ENCODE measurements at places on chromosomes 11 and 22.

GRCh38 chr22:19105867-19106802 lies 16.1 kb downstream of the DGCR2 start:
- peak; percentile 1 for DNase-seq

GRCh38 chr11:70625582-70626518 lies 227.5 kb downstream of the CTTN start:
- DNase-seq, result peak; percentile 83

GRCh38 chr11:101567071-101567470 lies 16.7 kb downstream of the TRPC6 start:
- no peak for DNase-seq

- DNase-seq, result no peak
Measured at GRCh38 chr22:36925388-36926290, 12.2 kb downstream of the CSF2RB start.

- no peak for DNase-seq
Measured at GRCh38 chr11:61157743-61158142, 3.5 kb downstream of the VPS37C start.

DNA sequence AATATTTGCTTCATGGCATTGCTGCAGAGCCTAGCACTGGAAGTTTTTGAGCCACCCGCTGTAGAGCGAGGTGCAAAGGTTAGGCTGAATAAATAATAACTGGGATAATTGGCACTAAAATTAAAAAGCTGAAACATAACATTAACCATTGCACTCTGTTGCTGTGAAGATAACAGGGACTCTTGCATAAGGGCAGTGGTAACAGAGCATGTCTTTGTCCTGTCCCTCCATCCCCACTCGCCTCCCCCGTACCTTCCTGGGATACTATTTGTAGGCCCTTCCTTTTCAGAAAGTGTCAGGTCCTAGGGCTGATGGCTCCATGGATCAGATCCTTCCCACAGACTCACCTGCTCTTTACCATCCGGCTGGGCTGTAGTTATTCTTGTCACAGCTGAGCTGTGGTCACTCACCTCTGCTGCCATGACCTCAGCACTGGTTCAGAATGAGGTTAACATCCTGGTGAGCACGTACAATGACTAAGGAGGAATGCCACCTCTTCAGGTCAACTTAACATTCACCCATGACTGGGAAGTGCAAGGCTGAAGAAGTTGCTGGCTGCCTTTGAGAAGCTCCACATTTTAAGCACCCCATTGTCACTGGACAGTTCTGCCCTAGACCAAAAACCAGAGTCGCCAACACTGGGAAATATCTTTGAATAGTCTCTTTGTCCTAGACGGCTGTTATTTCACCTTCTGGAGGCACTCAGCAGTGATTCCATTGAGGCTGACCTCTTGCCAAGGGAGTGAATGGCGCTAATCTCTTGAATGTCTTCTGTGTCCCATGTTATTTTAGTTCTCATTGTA lies 103.2 kb upstream of the KIRREL3 start:
- no peak for DNase-seq

- peak; percentile 61 for DNase-seq
Measured at GRCh38 chr22:39148727-39149535, 3.5 kb downstream of the CBX7 start.

DNA sequence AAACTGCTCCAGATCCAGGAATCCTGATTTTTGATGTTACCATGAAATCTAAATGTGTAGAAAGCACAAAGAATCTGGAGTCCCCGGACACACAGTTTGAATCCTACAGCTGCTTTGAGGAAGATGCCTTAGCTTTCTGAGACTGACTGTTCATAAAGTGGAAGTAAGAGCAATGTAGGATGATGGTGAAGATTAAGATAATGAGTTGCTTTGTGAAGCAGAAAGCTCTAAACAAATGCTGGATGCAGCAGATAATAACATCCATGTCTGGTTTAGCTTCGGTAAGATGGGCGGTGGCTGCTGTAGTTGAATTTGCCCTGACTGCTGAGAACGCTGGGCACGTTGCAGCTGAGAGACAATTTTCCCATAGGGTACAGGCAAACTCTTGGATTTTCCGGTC lies 20.1 kb downstream of the OVOL1 start:
- no peak for DNase-seq

GRCh38 chr22:26903030-26903856 lies 245.9 kb downstream of the MIAT start:
- DNase-seq, result peak; percentile 19

GRCh38 chr22:44147821-44148574 lies 32.7 kb upstream of the PARVG start:
- DNase-seq, result no peak

DNA sequence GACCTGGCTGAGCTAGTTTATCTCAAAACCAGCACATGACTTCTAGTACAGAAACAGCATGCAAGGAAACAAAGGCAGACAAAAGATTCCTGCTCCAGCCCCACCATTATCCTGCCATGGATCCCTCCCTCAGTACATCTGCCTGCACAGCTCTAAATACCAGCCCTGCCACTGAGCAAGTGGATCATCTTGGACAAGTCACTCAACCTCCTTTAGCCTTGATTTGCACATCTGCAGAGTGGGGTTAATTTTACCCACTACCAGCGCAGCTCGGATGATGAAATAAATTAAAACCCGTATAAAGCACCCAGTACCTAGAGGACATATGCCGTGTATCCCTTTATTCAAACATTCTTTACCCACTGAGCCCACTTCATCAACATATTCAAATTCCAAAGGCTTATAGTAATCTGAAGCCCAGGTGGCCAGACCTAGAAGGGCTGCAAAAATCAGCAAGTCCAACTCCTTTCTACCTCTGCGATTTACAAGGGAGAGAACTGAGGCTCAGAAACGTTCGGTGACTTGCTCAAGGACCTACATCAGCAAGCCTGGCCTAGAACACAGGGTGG lies 7.5 kb downstream of the SYN3 start:
- DNase-seq, result no peak

GRCh38 chr11:108398439-108398838 lies 68.9 kb downstream of the C11orf65 start:
- DNase-seq, result no peak

DNA sequence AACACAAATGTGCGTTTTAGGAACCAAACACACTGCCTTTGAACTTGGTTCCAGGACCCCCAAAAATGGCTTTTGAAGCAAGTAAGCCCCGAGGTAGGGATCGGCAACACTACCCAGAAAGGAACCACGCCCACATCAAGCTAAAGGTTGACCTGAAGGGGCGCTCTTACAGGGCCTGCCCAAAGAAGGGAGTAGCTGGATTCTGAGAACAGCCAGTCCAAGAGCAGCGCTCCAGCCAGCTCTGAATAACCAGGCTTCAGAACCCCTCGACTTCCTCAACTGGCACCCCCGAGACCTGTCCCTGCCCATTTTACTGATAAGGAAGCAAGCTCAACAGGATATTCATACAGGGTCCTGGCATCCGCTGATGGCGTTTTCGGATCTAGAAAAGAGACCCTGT lies 18.9 kb upstream of the MOB2 start:
- no peak for DNase-seq

GRCh38 chr22:35914665-35915476 lies 113.8 kb downstream of the RBFOX2 start:
- DNase-seq, result peak; percentile 96

- DNase-seq, result peak; percentile 71
Measured at GRCh38 chr11:65663639-65664200, 1.0 kb upstream of the RELA start.

DNA sequence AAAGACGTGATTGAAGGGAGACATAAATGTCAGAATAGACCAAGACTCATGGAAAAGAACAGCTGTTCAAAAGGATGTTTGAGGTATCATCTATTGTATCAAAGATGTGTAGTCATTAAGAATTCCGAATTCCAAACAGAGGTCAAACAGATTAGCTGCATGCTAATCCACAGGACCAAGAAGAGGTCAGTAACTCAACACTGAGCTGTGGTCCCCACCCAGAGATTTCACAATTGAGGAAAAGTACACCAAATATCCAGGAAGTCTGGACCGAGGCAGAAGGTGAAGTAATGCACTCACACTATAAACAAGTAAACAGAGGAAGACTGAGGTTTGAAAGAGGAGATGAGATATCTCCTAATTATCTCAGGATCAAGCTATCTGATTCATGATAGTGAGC lies 29.6 kb upstream of the OR5P2 start:
- DNase-seq, result no peak

DNA sequence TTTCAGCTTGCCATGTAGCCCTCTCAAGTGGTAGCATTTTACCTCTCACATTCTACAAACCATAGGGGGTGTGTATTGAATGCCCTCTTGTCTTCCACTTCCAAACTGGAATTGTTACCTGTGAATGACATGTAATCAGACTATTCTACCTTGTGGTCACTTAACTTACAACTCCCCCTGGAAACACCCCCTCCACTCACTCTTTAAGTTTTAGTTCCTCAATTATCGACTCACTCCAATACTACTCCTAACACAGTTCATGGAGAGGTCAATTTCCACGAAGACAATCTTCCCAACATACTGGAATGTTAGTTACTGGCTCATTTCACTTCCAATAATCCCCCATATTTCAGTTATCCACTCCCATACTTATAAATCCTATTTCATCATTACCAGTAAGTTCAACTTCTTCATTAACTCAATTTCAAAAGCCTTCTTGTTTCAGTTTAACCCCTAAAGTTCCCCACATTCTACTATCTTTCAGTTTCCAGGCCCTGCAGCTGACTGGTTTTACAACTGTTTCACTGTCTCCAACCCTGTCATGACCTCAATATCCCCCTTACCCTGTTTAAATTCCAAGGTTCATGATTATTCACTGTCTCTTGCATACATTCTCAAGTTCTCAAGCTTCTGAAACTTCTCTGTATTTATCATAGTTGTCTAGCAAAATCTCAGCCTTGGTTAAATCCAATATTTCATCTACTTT lies 92.5 kb downstream of the C11orf87 start:
- DNase-seq, result no peak

DNA sequence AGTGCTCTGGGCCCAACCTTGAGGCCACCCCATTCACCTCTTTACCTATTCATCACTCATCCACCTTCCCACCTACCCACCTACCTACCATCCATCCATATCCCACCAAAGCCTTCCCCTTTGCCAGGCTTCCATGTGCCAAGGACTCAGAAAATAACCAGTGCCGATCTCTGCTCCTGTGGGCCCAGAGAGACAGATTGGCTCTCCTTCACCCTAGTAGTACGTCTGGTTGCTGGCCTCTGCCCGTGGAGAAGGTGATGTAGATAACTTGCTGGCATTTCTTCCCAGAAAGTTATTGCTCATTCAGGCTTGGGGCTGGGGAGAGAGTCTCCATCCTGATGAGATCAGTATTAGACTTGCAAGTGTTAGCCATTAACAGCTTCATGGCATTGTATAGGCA lies 45.2 kb downstream of the NEU3 start:
- no peak for DNase-seq

- no peak for DNase-seq
Measured at GRCh38 chr11:131356206-131356605, 14.2 kb upstream of the NTM start.

GRCh38 chr11:660681-661444 lies 23.8 kb downstream of the DRD4 start:
- no peak for DNase-seq

- DNase-seq, result no peak
Measured at GRCh38 chr22:17552737-17553136, 10.6 kb upstream of the SLC25A18 start.

- DNase-seq, result peak; percentile 56
Measured at GRCh38 chr11:86138958-86139357, 70.1 kb upstream of the PICALM start.

GRCh38 chr11:12377106-12377823 lies at the start of gene PARVA:
Gene PARVA (plus strand): TSS chr11:12377571. CDS start chr11:12377648, 77 bp downstream.
- peak; percentile 49 for DNase-seq

- DNase-seq, result peak; percentile 62
Measured at GRCh38 chr11:44564670-44565210, 723 bp upstream of the CD82 start.

- no peak for DNase-seq
Measured at GRCh38 chr11:124759266-124760204, 2.6 kb downstream of the ESAM start.

Data from Ammon's horn (tissue), 1 donor.